ENCODE measurements at places on chromosomes 1 and 21. TPM values are rescaled to one million over a fixed set of nuclear protein-coding genes. Genes with fewer than 3 reads are reported as not detected.

The OR10J1 gene
- total RNA-seq, result not detected

The GUCA2B gene
- total RNA-seq, result not detected

The PTPN22 gene
- total RNA-seq, result 1.3 TPM

The NUDT4B gene
- total RNA-seq, result 2.8 TPM

The PERM1 gene
- not detected for total RNA-seq

DNA sequence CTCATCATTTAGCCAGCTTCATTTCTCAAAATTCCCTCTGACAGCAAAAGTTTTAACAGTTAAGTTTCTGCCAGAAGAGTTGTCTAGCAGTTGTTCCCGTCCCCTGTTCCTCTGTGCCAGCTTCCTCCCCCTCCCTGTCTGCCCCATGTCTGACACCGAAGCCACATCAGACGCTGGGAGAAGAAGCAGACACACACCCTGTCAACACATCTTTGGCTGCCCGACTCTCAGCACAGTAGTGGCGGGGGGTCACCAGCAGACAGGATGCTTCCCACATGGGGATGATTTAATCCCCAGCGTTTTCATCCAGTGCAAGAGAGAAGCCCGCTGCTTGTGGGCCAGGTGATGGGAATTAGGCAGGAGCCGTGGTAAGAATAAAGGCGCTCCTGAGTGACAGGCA lies 379.4 kb upstream of the RUNX1 start:
- no peaks in the 10 kb centered on the region for H3K36me3 ChIP-seq
- peaks cover 2% of the 10 kb centered on the region for H3K27me3 ChIP-seq
- no peak overlapping the region for H3K4me3 ChIP-seq

GRCh38 chr1:219459351-219460080 lies 153.4 kb downstream of the ZC3H11B start:
- no peaks in the 10 kb centered on the region for H3K4me1 ChIP-seq
- H3K4me3 ChIP-seq, result no peak overlapping the region
- no peaks in the 10 kb centered on the region for H3K27me3 ChIP-seq
- DNase-seq, result no peak
- no peak overlapping the region for H3K27ac ChIP-seq
- no peaks in the 10 kb centered on the region for H3K36me3 ChIP-seq

- H3K27me3 ChIP-seq, result no peaks in the 10 kb centered on the region
- no peak overlapping the region for H3K27ac ChIP-seq
- no peak overlapping the region for H3K4me3 ChIP-seq
- no peaks in the 10 kb centered on the region for H3K36me3 ChIP-seq
- H3K4me1 ChIP-seq, result no peaks in the 10 kb centered on the region
Observed at GRCh38 chr1:246396322-246396721, 110.8 kb downstream of the SMYD3 start.
